ENCODE measurements at places on chromosomes 3 and 15.

DNA sequence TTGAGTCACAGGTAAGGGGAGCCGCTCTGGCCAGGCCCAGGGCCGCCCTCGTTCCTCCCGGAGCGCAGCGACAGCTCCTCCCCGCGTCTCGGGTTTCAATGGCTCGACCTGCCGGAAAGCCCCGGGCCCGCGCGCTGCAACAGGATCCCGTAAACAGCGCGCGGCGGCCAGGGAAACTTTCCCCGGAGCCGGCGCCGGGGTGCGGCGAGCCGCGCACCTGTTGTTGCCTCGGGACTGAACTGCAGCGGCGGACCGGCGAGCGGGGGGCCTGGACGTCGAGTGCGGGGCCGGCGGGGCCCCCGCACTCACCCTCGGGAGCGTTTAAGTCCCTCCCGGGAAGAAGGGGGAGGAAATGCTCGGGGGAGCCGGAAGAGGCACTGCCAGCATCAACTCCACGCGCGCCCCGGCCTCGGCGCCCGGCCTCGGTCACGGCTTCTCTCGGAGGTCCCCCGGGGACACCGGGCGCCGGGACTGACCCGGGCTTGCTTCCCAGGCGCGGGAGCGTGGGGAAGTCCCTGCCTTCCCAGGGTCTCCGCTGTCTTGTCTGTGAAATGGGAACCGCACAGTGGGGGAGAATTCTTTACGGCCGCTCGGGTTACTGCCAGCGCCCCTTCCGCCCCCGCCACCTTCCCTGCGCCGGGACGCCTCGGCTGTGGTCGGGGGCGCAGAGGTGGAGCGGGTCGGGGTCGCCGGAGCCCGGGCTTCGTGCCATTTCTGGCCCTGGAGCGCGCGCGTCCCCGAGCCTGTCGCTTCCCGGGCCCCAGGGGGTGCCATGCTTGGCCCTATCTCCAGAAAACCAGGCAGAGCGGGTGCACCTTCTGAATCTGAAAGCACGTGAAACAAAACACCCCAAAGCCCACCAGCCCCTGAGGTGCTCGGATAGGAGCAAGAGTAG, 7.5 kb upstream of the PGPEP1L start:
- DNase-seq = peak; percentile 80

- DNase-seq = no peak
These were observed 436.9 kb downstream of the FOXP1 start for GRCh38 chr3:71146673-71147072.

DNA sequence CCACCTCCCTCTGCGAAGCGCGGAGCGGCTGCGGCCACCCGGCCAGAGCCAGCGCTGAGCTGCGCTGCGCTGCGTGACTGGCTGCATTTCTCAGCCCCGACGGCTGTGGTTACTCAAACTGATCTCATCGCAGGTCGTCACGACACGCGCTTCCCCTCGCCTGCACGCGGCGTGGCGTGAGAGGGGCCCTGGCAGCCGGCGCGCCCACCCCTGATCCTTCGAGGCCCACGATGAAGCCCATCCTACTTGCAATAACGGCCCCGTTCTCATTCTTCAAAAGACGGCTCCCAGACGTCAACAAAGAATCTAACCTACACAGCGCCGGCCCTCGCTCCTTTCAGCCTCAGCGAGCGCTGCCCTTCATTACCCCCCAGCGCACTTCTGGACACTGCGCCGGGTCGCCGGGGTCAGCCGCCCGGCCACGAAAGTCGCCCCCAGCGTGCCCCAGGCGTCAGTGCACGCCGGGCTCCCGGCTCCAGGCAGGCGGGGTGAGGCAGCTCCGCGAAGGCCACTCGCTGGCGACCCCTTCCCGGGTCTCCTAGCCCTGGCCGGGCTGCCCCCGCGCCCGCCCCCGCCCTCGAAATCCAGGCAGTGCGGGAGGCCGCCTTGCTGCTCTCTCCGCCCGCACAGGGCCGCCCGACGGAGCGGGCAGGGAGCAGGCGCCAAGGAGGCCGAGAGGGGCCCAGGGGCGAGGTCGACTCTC, 9.9 kb upstream of the LEKR1 start:
- DNase-seq = no peak

GRCh38 chr3:55518451-55518850, 31.3 kb upstream of the WNT5A start:
- no peak for DNase-seq

DNA sequence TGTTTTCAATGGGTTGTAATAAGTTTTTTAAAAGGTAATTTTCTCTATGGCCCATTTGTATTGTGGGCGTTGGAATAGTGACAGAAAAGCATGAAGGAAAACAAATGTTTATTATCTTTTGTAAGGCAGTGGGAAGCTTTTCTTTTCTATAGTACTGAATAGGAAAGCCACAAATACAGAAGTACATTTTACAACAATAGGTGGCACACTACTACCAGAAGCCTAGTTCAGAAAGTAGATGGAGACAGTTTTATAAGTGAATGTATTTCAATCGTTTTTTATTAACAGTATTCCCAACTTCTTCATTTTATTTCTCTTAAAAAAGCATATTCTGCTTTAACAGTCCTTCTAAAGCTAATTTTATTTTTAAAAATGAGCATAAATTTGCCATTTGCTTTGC, 296.7 kb downstream of the PTPRG start:
- no peak for DNase-seq

GRCh38 chr15:36691579-36692357, 112.3 kb downstream of the CDIN1 start:
- DNase-seq = no peak

- DNase-seq = no peak
These were observed 658.6 kb downstream of the ZBBX start for GRCh38 chr3:166721466-166721865.

DNA sequence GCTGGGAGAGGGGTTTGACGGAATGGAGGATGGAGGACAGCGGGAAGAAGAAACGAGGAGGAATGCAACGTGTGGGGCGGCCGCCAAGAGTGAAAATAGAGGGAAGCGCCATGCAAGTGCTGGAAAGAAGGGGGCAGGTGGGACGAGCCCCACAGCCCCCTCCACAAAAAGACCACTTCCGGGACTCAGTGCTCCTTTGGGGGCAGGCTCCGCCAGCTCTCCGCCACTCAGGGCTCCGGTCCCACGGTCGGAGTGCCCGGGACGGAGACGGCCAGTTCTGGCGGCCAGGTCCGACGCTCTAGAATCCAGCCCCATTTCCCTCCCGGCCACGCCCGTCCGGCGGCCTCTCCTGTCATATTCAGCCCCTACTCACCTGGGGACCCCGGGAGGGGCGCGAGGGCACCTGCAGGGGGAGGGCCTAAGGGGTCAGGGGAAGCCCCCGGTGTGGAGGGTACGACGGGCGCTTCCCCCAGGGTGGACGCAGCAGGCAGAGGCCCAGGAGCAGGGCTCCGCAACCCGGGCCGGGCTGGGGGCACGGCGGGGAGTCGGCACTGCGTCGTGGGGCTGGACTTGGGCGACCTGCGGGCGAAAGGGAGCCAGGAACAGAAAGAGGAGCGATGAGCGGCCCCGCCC, 25.5 kb upstream of the CSPG4 start:
- DNase-seq = no peak

GRCh38 chr3:167733961-167734497, 663 bp downstream of the PDCD10 start:
- no peak for DNase-seq

DNA sequence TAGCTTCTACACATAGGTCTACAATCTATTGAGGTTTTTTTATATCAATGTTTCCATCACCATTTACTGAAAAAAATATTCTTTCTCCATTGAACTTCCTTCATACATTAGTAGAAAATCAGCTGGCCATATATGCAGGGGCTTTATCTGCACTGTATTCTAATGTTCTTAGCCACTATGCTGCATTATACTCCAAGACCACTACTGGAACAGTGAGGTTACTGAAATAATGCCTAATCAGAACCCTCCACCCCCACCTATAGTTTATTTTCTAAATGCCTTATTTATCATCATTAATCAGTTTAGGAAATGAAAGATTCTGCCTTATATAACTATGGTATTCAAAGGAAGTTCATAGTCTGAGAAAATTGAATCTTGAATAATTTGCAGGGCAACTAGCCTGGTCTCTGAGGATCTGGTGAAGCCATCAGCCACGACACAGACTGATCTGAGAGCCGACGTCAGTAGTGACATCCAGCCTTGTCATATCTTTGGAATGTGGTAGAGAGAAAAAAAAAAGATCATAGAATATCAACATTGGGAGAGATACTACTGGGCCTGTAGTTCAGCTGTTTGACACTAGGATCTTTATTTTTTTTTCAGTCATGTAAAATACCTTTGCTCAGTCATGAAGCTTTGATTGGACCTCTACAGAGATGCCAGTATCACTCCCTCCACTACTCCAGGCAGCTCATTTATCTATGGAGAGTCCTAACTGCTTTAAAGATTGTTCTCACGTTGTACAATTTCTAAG, 66.6 kb downstream of the P3H2 start:
- no peak for DNase-seq

- peak; percentile 46 for DNase-seq
These were observed 1.2 kb downstream of the MEX3B start for GRCh38 chr15:82044373-82045178.

DNA sequence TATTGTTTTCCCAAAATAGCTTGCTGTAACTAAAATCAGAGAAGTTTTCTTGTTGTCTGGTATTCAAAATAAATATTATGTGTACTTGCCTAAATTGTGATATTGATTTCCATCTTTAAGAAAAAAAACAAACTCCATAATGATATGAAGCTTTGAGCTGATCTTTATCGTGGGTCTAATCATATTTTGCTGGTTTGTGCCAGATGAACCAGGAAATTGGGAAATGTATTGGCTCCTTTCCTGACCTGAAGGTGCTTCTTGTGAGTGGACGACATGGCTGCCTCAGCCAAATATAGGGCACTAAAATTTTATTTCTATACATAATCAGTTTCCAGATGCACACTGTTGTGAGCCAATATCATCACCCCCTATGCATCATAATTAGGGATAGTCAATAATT, 113.3 kb downstream of the DIPK2A start:
- DNase-seq = no peak

DNA sequence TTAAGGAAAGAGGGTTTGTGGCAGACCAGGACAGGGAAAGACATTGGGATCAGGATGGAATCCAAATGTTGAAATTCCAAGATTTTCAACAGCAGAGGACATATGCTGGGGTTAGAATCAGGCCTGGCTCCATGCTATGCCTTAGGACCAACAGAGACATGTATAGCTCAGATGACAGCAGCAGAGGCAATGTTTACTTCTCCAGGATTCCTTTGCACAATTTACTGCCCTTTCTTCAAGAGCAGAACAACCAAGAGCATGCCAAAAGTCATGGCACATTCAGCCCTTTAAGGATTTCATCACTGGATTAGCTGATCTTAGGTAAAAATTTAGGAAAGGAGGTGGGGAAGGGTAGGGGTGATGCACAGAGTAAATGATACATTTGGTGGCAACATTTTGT, 69.6 kb upstream of the GSK3B start:
- DNase-seq = no peak

GRCh38 chr15:91271565-91272153, 171.6 kb downstream of the SV2B start:
- DNase-seq = peak; percentile 39

DNA sequence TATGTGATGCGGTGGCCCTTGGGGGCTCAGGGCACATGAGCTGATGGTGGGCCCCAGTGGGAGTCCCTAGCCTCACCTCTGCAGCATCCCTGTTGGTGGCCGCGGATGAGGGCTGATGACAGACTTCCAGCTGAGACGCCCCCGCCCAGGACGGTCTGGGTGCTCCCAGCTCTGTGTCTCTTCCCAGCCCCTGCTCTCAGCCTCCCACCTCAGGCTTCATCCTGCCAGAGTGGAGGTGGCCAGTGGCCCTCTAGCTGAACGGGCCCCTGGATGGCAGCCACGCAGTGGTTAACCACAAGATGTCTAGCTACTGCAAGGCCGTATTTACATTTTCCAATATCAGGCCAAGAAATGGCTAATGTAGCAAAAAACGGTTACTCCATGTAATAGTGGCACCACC, 205.3 kb upstream of the LINGO1 start:
- DNase-seq = no peak

- no peak for DNase-seq
These were observed 1.1 kb downstream of the FAH start for GRCh38 chr15:80153900-80154299.

DNA sequence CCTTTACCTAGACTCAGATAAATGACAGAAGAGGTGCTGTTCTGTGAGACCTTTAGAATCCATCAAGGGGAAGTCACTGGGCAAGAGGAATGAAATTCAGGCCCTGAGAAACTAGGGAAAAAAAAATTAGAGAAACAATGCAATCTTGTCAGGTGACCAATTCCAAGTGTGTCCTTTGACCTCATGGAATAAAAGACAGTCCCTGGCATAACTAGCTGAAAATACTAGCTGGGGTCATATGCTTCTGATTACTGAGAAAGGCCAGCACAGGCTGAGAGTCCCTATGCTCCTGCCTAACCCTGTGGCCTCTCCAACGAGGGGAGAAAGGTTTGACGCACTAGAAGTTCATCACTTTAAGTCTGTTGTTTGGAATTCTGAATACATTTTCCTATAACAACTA, 167.3 kb downstream of the XXYLT1 start:
- DNase-seq = no peak

DNA sequence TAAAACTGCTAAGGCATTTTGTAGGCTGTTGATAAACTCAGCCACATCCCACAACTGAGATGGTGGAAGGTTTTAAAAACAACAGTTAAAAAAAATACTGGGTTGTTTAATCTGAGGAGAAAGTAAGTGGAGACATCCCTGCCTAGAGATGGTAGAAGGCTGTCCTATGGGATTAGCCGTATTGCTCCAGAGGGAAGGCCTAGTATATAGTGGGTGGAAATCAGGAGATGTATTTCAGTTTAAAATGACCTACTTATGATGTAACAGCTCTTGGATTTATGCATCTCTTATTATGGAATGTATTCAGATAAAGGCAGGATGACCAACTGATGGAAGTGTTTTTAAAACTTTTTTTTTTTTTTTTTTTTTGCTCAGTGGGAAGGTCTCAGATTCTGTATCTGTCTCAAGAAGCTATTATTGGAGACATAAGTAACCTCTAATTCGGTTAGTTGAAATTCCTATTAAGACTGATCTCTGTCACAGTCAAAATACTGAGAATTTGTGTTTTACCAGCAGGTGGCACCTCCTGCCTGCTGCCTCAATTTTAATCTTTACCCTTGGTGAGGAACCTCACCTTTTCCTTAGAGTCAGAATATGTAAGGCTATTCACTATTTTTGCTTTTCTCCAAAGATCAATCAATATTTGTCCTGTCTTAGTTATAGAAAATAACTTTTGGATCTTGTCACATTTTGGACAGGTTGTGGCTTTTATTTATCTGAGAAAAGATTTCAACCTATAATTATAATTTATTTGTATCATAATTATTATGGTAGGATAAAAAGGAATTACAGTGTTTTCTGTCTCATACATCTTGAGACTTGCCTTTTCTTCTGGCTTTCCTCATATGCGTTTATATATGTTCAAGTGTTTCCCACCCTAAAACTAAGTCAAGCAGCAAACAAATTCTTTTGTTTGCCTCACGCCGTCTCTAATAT, 63.0 kb downstream of the VPS8 start:
- peak; percentile 10 for DNase-seq

All from HuH-7.5 (cell line).